ENCODE measurements at places on chromosomes 11 and 22.

DNA sequence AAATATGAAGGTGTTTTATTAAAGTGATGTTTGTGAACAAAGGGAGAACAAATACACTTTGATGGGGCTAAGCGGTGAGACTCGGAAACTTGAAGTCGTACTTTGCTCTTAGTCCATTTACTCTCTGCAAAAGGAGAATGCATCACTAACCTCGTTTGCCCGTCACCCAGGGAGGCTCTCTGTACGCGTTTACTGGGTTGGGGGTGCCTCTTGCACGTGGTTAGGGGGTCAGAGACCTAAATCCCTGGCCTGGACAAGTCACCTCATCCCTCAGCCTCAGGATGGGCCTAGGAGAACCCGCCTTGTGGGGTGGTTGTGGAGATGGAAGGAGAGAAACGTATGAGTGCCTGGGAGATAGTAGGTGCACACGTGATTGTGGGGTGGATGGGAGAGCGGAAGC is 803 bp upstream of the IFT27 start:
- DNase-seq, result no peak

DNA sequence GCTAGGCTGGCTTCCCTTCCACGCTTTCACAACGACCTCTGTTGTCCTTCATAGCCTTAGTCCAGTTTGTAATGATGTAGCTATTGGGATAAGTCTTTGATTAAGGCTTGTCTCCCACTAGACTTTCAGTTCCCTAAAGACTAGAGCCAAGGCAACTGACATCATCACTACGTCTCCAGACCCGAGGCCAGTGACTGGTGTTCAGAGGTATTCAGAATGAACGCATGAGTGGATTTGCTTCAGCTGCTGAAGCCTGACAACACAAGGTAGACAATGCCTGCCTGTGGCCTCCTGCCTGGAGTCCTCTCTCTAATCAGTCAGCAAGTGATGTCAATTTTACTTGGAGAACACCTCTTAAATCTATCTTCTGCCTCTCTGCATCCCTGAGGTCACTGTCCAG is 13.6 kb downstream of the EFCAB6 start:
- DNase-seq, result no peak

DNA sequence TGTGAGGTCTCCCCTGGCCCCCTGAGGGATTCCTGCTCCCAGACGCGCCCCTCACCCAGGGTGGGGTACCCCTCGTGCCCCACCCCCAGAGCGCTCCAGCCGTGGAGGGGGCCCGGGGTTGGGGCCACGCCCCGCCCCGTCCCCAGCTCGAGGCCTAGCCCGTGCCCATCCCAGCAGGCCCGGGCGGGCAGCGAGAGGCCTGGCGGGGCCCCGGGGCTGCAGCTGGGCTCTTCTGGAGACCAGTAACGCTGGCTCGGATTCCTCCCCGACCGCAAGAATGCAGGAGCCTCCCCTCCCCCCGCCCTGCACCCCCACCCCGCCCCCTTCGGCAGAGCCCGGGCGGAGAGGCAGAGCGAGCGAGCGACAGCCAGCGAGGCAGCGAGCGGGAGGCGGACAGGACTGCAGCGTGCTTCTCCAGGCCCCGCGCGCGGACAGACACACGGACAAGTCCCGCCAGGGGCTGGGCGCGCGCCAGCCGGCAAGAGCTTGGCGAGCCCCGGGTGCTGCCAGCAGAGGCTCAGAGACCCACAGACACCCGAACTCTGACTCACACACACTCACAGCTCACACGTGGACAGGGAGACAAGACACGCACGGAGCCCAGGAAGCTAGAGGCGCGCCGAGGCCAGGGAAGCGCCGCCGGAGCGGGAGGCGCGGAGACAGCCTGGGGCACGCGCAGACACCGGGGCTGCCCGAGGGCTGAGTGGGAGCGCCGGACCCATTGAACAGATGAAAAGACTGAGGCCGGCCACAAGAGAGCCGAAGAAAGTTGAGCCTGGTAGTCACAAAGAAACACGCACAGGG is 15.2 kb downstream of the BCL9L start:
- peak; percentile 96 for DNase-seq

GRCh38 chr22:39303358-39303757 is 16.1 kb downstream of the RPL3 start:
- DNase-seq, result no peak

- no peak for DNase-seq
These were observed 296.9 kb upstream of the SORL1-AS1 start for GRCh38 chr11:121749691-121750090.

DNA sequence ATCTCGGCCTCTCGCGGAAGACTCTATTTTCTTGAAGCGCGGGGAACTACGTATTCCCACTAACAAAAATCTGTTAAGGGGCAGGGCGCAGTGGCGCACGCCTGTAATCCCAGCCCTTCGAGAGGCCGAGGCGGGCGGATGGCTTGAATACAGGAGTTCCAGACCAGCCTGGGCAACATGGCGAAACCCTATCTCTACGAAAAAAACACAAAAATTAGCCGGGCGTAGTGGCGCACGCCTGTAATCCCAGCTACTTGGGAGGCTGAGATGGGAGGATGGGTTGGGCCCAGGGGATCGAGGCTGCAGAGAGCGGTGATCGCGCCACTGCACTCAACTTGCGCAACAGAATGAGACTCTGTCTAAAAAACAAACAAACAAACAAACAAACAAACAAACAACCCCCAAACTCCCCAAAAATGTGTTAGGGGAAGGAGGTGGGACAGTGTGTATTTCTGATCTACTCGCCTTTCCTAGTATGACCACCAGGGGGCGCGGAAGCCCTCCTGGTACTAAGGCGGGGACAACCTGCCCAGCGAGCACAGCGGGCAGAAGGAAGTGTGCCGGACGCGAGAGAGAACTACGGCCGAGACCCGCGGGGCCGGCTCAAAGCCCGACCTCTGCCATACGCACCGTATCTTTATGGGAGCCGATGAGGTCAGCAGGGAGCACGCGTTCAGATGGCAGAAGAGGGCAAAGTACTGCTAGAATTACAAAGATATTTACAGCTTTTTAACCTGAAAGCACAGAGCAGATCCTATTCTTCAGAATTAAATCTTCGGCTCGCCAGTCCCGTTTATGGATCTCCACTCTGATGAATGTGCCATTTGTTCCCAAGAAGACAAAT is 1.3 kb upstream of the STX3 start:
- DNase-seq, result peak; percentile 73

- no peak for DNase-seq
These were observed 3.7 kb downstream of the OMP start for GRCh38 chr11:77106321-77106720.

DNA sequence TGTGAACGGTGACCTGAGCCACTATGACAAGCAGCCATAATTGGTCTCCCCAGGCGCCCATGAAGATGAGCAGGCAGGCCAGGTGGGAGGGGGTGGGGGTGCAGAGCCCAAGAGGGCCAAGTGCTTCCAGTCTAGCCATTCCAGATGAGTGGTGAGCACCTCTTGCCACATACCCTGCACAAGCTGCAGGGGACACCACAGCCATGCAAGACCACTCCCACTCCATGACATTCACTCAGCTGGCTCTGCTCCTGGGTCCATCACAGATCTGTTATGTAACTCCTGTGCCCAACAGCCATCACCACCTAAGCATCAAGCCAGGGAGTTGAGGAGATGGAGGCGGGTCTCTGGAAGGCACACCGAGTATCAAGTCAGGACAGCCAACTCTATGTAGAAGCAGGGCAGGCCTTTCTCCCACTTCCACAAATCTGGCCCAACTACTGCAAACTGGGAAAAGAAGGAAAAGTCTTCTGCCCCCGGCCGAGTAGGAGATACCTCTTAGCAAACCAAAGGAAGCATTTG is 8.4 kb downstream of the TMEM184B start:
- DNase-seq, result no peak

DNA sequence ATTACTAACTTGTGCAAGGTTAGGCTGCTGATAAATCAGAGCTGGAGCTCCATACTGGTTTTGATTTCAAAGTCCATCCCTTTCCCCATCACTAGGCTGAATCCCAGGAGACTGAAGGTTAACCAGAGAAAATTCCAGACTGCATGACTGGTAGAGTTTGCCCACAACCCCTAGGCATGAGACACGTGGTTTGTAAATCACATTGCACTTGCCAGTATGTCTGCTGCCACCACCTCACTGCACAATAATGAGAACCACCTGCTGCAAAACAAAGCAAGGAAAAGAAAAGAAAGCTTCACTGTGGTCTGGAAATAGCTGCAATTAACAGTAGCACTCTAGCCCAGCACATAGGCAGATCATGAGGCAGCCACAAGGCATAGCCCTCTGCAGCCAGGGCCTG is 67.6 kb upstream of the NTM start:
- DNase-seq, result no peak

GRCh38 chr22:22591348-22592299 is 32.6 kb upstream of the PRAME start:
- no peak for DNase-seq

DNA sequence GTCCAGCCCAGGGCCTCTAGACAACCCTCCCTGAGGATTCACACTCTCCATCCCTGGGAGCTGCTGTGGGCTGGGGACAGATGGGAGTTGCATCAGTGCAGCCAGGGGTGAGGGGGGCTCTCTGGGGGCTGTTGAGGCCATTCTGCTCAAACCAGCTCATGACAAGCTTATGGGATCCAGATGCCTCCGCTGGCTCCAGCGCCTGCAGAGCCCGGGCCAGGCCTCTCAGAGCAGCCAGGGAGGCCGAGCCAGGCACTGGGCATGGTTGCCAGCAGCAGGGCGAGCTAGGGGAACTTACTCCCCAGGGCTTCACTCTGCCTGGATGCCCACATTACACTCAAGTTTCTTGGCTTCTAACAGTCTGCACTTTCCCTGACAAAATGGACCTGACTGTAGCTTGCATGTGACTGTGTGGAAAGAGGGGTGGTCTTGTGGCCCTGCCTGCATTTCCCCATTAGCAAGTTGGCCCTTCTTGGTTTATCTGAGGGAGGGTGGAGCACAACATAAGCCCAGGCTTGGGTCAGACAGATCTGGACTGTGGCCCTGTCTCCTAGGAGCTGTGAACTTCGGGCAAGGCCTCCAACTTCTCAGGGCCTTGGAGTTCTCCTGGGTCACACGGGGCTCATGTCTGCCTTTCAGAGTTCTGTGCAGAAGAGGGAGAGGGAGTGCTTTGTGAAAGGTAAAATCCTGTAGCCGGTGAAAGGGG is 34.5 kb upstream of the CYB5R3 start:
- DNase-seq, result no peak

GRCh38 chr11:210122-210802 is 2.8 kb downstream of the RIC8A start:
- DNase-seq, result no peak

GRCh38 chr11:35980686-35981390 is 37.0 kb downstream of the LDLRAD3 start:
- DNase-seq, result no peak

- DNase-seq, result peak; percentile 92
These were observed 143.9 kb upstream of the MPPED2 start for GRCh38 chr11:30730011-30730410.
